Iris pigment epithelial cell (primary cell): ENCODE measurements at places on chromosomes 16 and 17.

DNA sequence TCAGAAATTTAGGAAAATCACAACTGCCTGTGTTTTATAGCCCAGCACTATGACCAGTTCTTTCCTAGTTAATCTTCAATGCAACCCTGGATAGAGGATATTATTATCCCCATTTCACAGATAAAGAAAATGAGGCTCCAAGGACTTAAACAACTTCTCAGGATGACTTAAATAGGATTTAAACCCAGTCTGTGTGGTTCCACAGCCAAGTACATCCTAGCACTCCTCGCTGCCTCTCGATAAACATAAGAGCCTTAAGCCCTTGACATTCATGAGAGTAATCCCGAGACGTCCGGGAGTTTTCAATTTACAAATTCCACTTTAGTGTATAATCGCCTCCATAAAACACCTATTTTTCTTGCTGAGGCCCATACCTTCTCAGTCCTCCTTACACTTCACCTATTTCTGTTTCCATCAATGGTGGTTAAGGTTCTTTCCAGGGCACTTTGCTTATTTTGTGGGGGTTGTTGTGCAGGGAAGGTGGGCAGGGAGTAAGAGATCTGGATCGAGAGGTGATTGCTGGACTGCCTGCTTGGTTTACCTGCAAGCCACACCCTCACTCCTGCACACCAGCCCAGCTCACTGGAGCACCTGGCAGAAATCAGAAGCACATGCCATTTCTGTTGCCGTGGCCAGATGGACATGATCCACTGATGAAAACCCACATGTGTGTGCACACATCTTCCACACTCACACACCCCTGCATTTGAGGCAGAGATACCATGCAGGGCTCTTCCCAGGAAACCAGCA lies 50.5 kb downstream of the ASIC2 start:
- DNase-seq = no peak

DNA sequence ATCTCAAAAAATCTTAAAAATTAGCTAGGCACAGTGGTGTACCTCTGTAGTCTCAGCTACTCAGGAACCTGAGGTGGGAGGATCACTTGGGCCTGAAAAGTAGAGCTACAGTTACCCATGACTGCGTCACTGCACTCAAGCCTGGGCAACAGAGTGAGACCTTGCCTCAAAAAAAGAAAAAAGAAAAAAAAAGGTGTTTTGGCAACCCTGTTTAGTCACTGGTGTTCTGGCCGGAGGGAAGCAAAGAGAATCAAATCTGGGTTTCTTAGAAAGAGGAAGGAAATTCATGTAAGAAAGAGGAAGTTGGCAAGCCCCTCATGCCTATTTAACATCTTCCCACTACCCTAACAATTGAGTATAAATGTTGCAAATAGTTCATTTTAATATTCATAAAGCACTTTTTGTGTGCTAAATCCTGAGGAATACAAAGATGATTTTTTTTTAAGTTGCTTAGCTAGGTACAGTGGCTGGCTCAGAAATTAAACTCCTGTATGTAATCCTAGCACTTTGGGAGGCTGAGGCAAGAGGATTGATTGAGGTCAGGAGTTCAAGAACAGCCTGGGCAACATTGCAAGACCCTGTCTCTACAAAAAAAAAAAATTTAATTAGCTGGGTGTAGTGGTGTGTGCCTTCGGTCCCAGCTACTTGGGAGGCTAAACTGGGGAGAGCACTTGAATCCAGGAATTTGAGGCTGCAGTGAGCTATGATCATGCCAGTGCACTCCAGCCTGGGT lies 6.5 kb upstream of the USP32 start:
- DNase-seq = no peak

DNA sequence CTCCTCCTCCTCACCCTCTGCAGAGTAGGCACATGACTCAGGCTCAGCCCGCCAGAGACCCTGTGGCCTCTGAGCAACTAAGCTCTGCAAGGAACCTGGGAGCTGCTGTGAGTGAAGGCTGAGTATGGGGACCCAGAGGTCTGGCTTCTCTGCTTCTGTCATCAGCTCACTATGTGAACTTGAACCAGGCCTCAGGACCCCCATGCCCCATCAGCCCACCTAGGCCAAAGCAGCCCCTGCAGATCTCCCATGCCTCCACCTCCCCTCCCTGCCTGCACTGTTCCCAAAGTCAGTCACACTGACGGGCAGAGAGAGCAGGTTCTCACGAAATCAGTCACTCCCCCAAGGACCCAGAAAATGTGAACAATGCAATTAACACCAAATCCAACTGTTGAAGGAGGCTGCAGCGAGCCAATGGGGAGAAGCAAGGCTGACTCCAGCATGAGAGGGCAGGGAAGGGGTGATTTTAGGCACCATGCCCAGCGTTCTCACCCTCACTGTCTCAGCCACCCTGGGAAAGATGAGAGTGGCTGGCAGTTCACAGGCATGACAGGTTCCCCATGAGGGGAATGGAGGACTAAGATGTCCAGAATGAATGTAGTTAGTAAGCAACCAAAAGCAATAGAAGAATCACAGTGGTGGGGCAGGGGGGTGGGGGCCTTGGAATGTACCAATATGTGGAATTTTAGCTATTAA lies 60.6 kb downstream of the BEAN1 start:
- no peak for DNase-seq

GRCh38 chr17:1201132-1201702 lies 21.4 kb upstream of the ABR start:
- no peak for DNase-seq

DNA sequence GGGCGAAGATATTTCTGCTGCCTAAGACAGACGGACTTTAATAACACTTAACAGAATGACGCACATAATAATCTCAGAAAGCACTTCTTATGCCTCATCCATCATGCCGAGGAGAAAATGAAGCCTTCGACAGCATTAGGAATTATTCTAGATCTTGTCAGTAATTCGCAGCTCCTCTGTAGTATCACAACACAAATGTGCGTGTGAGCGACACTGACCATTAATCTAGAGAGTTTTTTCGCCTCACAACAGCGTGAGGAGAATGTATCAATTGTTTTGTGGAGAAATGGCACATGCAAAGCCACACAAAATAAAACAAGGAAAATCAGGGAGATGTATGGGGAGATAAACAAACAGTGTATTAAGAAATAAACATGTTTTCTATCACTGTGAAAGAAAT lies 410.2 kb upstream of the PSMD7 start:
- DNase-seq = no peak
